ENCODE measurements at places on chromosomes 2 and 18. TPM values are rescaled to one million over a fixed set of nuclear protein-coding genes. Genes with fewer than 3 reads are reported as not detected.
A peak's percentile ranks its signal among the peaks of the same experiment; 100 is the strongest.

The MOB1A gene
- 54.6 TPM for total RNA-seq

DNA sequence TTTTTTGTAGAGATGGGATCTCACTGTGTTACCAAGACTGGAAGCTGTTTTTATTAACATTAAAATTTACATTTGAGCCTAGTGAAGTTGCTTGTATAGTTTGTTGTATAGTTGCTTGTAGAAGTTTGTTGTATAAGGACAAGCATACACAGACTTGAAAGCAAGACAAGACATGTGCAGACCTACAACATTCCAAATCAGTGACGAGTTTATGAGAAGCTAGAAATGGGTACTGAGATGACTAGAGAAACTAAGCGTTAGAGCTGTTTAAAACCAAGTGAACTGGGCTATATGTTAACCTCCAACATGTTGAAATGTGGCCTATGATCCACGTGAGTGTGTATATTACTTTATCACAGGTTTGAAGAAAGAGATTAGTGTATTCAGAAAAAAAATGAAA, 39.1 kb downstream of the ABCB11 start:
- no peak for DNase-seq

GRCh38 chr18:7760967-7761948, 194.1 kb downstream of the PTPRM start:
- no peak for DNase-seq

- DNase-seq, result no peak
Observed at GRCh38 chr2:65762068-65762467, 329.7 kb upstream of the SPRED2 start.

The CKAP2L gene
- not detected for total RNA-seq

DNA sequence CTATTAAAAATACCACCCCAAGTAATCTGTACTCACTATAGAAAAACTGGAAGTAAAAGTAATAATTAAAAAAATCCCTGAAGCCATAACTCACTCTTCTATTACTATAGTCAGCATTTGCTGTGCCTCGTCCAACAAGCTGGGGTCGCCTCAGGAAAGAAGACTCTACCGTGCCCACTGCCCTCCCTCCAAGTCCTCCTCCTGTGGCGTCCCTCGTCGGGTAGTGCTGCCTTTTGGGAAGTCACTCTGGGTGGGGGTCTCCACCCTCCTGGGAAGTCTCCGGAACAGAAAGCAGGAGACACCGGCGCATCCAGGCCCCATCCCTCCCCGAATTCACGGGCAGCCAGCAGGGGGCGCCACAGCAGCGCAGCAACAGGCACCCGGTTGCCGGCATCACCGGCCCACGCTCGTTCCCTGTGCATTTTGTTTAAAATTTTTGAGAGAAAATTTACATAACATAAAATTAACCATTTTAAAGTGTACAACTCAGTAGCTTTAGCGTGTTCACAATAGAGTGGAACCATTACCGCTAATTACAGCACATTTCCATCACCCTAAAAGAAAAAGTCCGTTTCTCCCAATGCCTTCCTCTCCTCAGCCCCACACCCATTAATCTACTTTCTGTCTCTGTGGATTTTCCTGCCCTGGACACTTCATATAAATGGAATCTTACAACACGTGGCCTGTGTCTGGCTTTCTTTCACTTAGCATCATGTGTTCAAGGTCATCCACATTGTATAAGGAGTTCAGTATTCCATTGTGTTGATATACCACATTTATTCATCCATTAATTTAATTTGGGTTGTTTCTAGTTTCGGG, 62.2 kb downstream of the ADNP2 start:
- DNase-seq, result peak; percentile 83

The PFN4 gene
- total RNA-seq, result 0.83 TPM

GRCh38 chr18:13516855-13517254, 209.5 kb downstream of the FAM210A start:
- DNase-seq, result no peak

The C2orf81 gene
- total RNA-seq, result 1.1 TPM

Measured in right cardiac atrium (tissue), 5 donors.